ENCODE measurements at places on chromosomes 1 and 21.
A peak's percentile ranks its signal among the peaks of the same experiment; 100 is the strongest.

DNA sequence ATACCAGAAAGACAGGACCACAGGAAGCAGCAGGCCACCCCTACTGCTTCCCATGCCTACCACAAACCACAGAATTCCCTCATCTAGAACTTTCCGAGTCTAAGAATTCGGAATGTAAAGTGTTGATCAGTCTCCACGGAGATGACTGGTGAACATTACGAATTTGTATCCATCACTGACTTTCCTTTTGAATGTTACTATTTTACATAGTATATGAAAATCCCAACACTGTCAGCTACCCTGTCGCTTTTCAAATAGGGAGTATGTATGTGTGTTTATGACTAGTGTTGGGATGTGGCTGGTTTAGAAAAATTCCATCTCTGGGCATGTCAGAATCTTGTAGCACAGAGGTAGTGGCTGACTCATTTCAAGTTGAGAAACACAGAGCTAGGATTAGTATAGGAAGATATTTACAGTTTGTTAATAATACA lies 118.2 kb downstream of the COQ8A start:
- DNase-seq = no peak

- no peak for DNase-seq
Measured at GRCh38 chr1:116110567-116111523, at the start of gene MAB21L3. Gene MAB21L3 (plus strand): TSS chr1:116111399. CDS start chr1:116112616, 1,217 bp downstream.

DNA sequence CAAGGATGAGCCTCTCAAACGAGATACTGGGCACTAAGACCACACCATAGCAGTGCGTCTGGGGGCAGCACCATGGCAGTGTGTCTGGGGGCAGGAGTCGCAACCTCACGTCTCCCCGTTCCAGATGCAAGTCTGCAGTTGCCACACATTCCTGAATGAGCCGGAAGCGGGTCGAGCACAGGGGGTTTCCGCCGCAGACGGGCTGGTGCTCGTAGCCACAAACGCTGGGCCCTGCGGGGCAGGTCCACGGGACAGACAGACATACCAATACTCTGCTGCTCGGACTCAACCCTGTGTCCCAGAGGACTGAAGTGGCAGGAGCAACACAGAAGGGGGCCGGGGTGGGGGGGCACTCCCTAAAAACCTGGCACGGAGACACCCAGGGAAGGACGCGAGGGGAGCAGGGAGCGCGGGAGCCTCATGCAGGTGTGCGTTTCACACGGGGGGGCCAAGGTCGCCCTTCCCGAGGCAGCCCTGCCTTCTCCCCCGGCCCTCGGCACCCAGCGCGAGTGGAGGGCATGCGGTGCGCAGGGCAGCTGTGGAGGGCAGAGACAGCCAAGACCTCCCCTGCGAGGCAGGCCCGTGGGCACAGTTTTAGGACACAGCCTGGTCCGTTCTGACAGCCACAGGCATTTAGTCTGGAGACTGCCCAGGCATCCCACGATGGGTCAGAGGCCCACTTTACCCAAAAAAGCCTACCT lies 24.5 kb downstream of the PTTG1IP start:
- DNase-seq = no peak

GRCh38 chr1:187236199-187236598 lies 407.4 kb downstream of the PLA2G4A start:
- DNase-seq = no peak

- no peak for DNase-seq
Measured at GRCh38 chr1:15764269-15764764, 5.7 kb downstream of the FBLIM1 start.

- no peak for DNase-seq
Measured at GRCh38 chr1:200165493-200166220, 138.1 kb downstream of the NR5A2 start.

DNA sequence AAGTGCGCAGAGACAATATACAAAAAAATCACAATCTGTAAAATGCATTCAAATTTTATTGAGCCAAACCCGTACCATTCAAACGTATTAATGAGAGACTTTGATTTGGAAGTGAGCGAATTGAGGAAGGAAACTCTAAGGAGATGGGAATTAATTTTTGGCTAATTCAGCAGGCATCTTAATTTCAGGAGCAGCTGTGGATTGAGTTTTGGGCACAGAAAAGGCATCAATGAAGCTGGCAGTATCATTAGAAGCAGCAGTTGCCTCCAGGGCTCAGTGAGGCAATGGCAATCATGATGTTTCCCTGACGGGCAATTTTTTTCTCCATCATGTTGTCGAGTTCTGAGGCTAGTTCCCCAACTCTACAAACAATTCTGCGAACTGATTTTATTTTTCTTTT lies 2041.6 kb downstream of the NCAM2 start:
- DNase-seq = no peak

GRCh38 chr1:78126506-78126905 lies 80.7 kb downstream of the GIPC2 start:
- DNase-seq = no peak

DNA sequence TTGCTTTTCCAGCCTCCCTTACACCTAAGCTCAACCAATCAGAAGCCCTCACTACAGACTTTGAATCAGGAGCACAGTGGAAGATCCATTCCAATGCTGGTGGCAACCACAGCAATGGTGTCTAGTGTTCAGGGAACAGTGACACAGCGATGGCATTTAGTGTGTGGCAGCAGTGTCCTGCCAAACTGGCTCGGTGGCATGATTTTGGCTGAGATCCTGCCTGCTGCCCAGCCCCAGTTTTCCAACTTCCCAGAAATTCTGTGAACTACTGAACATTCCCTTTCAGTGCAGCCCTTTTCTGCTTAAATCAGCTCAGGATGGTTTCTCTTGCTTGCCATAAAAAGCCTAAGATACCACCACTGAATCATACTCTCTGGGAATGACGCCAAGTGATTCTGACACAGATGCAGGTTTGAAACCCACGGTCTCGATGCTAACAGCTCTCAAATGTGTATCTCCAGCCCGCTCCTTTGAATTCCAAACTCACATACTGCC lies 8.8 kb downstream of the ASAP3 start:
- DNase-seq = no peak

- no peak for DNase-seq
Measured at GRCh38 chr1:110690709-110691365, 16.1 kb upstream of the KCNA3 start.

GRCh38 chr1:26164036-26164860 lies 4.5 kb downstream of the C1orf232 start:
- peak; percentile 54 for DNase-seq

GRCh38 chr1:226108935-226109828 lies 46.7 kb downstream of the H3-3A start:
- no peak for DNase-seq

DNA sequence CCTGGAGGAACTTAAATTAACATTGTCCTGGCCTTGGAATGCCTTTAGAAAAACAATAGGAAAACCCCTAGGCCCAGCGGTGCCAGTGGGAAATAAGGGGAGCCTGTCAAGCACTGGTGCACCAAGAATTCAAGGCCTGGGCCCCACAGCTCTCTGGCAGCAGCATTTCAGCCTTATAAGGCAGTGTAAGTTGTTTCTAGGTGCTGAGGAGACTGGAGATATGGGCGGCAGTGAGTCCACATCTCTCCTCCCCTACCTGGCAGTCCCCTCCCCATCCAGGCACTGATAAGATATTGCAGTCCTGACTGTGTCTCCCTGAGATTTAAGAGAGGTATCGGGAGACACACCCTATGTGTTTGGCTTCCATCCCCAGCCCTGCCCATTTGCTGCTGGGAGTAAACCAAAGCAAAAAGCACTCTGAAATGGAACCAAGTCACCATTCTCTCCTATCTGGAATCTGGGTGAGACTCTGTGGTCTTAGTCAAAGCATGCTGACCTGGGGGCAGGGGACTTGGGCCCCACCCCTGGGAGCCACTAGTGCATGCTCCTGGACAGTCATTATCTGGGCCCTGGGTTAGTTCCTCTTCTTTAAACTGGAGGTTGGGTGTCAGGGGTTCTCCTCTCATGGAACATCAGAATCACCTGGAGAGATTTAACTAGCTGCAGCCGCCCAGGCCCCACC lies 30.5 kb downstream of the DEGS1 start:
- no peak for DNase-seq

DNA sequence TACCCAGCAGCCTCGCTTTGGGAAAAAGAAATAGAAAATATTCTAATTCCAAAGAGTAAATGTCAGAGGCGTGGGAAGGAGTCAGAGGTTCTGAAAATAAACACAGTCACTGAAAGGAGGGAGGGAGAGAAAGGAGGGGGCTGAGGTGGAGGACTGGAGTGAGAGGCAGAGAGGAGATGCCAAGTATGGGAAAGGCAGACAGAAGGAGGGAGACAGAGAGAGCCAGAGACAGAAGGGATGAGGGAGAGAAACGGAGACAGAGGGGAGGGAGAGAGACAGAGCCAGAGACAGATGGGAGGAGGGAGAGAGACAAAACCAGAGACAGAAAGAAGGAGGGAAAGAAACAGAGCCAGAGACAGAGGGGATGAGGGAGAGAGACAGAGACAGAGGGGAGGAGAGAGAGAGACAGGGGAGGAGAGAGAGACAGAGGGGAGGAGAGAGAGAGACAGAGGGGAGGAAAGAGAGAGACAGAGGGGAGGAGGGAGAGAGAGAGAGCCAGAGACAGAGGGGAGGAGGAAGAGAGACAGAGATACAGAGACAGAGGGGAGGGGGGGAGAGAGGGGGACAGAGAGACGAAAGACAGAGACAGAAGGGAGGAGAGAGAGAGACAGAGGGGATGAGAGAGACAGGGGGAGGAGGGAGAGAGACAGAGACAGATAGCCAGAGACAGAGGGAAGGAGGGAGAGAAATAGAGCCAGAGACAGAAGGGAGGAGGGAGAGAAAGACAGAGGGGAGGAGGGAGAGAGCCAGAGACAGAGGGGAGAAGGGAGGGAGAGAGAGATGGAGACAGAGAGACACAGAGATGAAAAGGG lies 525.5 kb downstream of the MATN1 start:
- no peak for DNase-seq

GRCh38 chr1:235888119-235888643 lies 21.5 kb upstream of the LYST start:
- DNase-seq = peak; percentile 76

DNA sequence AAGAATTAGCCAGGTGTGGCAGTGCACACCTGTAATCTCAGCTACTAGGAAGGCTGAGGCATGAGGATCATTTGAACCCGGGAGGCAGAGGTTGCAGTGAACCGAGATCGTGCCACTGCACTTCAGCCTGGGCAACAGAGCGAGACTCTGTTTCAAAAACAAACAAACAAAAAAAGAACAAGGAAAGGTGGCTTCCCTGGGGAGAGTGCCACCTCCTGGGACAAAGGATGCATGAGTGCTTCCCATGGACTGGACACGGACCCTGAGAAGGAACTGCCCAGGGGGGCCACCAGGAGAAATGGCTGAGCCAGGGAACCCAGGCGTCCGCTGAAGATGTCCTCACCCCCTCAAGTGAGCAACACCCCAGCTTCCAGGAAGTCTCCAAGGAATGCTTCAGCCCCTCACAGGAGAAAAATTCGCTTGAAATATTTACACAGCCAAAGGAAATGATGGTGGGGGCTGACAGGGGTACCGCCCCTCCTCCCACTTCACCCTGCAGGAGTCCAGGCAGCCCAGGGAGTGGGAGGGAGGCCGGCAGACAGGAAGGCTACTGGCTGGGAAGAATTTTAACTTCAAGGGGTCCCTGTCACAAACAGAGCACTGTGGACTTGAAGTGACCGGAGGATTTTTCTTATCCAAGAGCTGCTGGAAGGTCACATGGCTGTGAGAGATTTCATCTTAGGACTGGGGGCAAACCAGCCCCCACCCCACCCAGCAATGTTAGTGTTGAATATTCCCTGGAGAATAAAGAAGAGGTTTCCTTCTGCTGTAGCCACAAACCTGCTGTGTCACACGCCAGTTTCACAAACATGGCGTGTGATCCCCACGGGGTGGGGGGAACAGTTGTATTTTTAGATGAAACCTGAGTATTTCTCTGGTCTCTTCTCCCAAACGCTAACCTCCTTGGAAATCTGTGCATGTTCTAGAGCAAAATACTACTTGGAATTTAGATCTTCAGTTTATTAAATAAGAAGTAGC lies 90.8 kb upstream of the SLC25A33 start:
- DNase-seq = no peak

GRCh38 chr1:71882637-71883036 lies 399.7 kb downstream of the NEGR1 start:
- DNase-seq = no peak

DNA sequence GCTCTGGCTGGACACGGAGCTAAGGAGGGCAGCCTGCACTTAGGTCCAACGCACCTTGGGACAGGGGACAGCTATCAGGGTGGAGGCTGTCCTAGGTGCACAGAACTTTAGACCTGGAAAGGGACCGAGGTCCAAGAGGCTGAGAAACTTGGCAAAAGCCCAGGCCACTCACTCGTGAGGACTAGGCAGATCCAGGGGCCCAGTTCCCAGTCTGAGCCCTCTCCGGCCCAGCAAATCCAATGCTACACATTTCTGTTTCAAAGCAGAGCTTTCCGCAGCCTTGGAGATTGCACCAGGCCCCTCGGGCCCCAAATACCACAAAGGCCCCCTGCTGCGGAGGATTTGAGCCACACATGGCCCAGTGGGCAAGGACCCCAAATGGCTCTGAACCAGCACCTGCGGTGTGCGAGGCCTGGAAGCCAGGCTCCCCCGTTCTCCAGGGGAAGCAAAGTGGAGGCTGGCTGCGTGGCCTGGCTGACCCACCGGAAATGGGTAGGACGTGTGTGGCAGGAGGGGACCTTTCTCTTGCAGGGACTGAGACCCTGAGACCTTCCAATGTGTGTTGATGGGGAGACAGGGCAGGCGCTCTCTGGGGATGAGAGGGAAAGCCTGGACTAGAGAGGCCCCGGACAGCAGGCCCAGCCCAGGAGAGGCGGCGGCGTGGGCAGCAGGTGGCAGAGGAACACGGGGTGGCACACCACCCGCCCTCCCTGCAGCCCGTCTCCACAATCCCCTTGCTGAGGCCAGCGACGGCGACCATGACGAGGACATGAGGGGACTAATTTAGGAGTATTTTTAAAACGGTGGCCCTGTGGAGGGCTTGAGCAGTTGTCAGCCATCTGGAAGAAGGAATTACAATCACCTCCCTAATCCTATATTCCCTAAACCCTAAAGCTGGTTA lies 118.7 kb downstream of the CASZ1 start:
- no peak for DNase-seq

GRCh38 chr21:36288651-36289243 lies 31.2 kb upstream of the MORC3 start:
- DNase-seq = peak; percentile 47

- no peak for DNase-seq
Measured at GRCh38 chr1:65904681-65905083, 112.0 kb downstream of the PDE4B start.

- DNase-seq = peak; percentile 32
Measured at GRCh38 chr1:18820791-18821641, 38.4 kb downstream of the TAS1R2 start.

DNA sequence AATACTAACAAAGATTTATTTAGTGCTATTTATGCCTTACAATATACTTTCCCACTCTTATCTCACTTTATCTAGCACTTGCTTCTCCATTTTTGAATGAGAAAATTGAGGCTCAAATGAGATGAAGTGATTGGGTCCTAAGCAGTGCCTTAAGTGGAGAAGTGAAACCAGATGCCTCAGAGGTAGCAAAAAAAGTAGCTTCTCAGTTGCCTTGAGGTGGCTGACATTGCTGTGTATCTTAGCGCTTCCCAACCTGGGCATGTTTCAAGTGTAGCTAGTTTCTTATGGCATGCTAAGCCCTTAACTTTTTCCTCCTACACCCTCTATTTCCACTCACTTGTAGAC lies 390.4 kb downstream of the OMA1 start:
- no peak for DNase-seq

All from CD4-positive, alpha-beta T cell treated with Interleukin-21 for 1 hour (primary cell).